ENCODE measurements at places on chromosomes 7 and 10.

DNA sequence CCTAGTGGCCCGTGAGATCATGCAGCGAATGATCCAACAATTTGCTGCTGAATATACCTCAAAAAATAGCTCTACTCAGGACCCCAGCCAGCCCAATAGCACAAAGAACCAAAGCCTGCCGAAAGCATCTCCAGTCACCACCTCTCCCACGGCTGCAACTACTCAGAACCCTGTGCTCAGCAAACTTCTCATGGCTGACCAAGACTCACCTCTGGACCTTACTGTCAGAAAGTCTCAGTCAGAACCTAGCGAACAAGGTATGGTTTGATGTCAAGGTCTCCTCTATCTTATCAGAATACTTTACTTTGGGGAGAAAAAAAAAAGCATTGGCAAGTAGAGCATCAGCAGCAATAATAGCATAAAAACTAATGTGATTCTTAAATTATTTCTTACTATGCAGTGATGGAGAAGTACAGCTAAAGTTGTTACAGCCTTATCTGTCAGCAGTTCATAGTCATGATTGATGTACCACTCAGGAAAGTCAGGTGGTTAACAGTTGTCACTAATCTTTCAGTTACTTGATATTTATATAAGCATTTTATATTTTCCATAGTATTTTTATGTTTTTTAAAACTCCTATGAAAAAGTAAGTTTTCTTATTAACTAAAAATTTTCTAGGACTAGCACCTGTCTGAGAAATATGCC, 117.1 kb downstream of the LCOR start:
- no peak for DNase-seq

DNA sequence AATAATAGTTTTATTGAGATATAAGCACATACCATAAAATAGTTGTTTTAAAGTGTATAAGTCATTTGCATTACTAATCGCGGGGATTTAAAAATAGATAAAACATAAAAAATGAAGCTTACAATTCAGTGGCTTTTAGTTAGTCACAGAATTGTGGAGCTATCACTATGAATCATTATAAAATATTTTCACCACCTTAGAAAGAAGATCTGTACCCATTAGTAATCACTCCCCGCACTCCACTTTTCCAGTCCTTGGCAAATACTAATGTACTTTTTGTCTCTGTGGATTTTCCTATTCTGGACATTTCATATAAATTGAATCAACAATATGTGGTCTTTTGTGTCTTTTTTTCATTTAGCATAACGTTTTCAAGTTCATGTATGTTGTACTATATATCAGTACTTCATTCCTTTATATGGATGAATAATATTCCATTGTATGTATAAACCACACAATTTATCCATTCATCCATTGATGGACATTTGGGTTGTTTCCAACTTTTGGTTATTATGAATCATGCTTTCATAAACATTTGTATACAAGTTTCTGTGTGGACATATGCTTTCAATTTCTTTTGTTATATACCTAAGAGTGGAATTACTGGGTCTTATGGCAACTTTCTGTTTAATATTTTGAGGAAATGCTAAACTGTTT, 162.5 kb downstream of the MAGI2 start:
- DNase-seq, result no peak

DNA sequence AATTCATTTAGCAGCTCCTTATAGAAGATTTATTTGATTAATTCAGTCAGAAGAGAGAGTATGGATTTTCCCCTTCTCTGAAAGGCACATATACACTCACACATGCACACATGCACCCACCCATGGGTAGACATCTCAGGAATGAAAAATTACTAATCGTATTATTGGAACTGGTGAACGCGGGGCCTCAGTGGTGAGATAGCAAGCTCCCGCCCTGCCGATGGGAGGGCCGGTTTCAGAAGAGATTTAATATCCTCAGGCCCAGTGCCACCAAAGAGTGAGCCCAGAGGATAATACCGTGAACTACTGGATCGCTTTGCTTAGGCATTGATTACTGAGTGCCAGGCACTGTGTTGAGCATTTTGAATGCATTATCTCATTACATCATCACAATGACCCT, 38.0 kb upstream of the EMX2 start:
- peak; percentile 33 for DNase-seq

DNA sequence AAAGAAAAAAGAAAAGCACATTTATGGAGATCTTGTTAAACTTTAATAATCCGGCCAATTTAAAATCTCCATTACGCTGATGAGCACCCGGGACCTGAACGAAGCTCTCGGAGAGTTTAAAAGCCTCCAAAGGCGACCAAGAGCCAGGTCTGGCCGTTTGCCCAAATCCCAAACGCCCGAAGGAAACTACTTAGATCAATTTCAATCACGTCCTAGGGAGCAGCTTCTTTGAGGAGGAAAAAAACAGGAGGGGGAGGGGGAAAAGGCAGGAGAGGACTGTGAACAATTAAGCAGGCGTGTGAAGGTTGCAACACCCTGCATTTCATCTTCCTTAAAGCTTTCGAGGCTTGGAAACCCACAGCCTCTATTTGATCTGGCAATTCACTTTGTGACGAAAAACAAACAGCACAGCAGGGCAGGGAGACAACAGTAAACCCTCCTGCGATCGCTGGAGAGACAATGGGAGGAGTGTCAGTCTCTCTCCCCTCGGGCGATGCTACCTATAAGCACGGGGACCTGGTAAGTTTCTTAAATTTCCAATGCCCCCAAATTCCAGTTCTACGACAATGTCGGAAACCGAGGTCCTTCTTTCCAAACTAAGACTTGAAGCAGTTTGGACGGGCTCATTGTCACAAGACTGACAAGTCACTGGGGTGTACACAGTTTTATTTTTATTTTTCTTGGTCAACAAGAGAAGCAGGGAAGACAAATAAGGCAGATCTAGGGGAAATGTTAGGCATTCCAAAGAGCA, 1.2 kb downstream of the KLF6 start:
- DNase-seq, result no peak

- DNase-seq, result no peak
These were observed 595.5 kb downstream of the REEP3 start for GRCh38 chr10:64116707-64117106.

GRCh38 chr7:47354071-47354470, 227.8 kb downstream of the TNS3 start:
- no peak for DNase-seq

- DNase-seq, result no peak
These were observed 122.6 kb downstream of the INHBA start for GRCh38 chr7:41579961-41580935.

- peak; percentile 75 for DNase-seq
These were observed at the start of gene LRRN3 for GRCh38 chr7:111090846-111091245. Gene LRRN3 (plus strand): TSS chr7:111091127. CDS start chr7:111122773, 31,646 bp downstream.

DNA sequence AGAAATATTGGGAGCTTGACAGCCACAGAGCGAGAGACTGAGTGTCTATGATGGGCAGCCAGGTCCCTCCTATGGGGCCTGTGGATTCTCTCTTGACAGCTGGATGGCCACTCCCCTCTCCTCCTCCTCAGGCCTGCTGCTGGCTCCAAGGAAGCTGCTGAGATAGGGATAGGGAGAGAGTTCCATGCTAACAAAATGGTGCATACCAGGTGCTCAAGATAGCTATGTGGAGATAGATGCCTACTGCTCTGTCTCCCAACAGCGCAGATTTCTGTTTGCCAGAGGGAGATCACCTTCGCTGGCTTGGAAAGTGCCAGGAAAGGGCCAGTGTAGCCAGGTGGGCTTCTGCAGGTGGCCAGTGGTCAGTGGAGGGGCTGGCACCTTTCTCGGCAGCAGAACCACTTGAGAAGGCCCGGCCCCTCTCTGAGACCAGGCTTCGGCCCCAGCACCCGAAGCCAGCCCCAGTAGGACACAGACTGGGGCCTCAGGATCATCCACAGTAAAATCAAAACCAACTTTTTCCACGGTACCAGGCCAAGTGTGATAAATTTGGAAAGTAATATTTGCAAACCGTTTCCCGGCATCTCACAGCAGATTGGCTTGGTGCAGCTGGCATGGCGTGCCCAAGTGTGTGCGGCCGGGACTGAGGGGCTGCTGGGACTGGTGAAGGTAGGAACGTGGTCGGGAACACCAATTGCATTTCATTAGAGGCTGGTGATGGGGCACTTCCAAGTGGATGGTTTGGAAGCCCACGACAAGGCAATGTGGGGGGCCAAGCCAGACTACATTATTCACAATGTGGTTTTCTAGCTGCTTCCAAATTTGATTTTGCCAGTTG, 139.6 kb downstream of the PTPN20 start:
- no peak for DNase-seq

- peak; percentile 78 for DNase-seq
These were observed 599.6 kb upstream of the GHITM start for GRCh38 chr10:83539528-83540308.

- no peak for DNase-seq
These were observed 6.2 kb upstream of the FRAT1 start for GRCh38 chr10:97312897-97313296.

DNA sequence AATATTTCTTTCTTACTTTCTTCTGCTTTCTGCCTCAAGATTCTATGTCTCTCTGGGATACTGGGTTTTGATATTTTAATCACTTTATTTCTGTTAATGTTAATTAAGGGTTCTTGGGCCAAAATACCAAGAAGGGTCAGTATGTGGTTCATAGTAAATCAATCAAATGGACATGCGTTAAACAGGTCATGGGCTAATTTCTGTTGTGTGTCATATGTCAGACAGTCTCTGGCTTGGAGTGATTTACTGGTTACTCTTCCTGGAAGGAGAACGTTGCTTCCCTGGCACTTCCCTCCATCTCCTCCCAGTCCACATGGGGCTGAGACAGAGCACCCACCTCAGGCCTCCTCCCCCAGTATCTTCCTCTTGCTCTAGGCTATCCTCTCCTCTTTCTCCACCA, 489.1 kb downstream of the SUGCT start:
- DNase-seq, result no peak

DNA sequence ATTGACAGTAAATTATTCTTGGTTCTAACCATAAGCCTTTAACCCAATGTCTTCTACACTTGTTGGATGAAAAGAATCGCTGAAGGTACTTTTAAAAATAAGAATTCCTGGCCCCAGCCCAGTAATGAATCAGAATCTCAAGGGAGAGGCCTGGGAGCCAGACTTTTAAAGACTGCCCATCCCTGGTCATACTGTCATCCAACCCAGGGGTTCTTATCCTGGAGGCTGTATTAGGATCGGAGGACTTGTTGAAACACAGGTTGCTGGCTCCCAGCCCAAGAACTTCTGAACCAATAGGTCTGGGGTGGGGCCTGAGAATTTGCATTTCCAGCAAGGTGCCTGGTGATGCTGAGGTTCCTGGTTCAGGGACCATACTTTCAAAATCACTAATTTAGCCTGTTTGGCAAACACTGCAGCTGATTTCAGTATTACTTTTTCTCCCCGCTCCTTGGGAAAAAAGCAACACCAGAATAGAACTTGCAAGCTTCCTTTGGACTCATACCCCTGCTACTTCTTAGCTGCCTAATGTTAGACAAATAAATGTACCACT, 79.5 kb upstream of the FAM133B start:
- no peak for DNase-seq

DNA sequence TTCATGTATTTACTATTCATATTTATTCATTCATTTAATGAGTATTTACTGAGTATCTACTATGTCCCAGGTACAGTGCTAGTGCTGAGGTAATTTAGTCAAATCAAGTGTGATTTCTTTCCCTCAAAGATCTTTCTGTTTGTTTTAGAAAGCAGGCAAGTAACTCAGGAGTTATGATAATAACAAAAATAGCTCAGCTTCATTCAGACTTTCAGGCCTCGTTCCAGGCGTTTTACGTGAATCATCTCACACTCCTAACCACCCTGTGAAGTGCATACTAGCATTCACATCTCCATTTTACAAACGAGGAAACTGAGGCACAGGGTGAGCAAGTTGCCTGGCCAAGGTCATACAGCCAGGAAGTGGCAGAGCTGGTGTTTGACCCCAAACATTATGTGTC, 468.7 kb upstream of the C7orf33 start:
- DNase-seq, result no peak

DNA sequence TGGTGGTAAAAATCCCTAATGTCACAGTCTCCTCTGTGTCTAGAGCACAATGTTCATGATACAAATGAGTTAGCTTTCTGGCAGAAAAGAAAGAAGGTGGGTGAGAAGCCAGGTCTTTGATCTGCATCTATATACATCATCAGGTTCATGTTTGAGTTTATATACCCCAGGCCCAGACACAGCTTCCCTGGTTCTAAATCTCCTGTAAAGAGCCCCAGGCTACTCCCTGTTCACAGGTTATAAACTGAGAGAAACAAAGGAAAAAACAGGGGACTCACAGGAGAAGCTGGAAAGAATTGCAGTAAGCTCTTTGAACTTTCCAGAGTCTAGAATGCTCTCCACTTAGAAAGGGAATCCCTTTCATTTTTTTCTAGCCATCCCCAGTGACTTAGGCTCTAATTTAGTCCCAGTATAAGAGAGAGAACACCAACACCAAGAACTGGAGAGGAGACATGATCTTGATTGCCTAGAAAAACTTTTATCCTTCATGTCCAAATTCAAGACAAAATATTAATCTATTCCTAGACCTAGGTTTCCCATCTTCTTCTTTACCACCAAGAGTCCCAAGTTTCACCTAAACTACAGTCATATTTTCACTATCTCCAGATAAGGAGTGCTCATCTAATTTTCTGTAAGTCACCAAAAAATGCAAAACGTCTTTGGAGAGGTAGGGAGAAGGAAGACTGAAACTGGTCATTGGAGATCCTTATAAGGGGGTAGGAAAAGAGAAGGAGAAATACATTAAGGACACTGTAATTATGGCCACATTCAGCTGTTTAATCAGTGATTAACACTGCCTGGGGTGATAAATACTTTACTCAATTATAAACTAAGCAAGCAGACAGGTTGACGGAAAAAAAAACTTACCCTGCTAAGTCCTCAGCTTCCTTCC, 469 bp downstream of the MSS51 start:
- no peak for DNase-seq

DNA sequence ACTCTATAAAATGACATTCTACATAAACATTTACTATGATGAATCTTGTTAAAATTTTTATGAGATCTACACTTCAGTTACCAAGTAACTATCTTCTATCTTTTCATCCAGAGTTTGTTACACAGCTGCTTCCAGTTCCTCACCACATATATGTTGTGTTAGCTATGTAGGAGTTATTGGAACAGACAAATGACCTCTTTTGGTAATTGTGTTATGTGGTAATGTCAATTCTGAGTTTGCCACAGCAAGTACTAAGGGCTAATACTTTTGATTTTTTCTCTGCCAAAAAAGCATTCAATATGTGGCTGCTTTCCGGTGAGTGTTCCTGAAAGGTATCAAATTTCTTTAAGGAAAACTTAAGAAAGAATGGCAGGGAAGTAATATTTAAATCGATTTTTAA, 573.9 kb upstream of the PCDH15 start:
- DNase-seq, result no peak

DNA sequence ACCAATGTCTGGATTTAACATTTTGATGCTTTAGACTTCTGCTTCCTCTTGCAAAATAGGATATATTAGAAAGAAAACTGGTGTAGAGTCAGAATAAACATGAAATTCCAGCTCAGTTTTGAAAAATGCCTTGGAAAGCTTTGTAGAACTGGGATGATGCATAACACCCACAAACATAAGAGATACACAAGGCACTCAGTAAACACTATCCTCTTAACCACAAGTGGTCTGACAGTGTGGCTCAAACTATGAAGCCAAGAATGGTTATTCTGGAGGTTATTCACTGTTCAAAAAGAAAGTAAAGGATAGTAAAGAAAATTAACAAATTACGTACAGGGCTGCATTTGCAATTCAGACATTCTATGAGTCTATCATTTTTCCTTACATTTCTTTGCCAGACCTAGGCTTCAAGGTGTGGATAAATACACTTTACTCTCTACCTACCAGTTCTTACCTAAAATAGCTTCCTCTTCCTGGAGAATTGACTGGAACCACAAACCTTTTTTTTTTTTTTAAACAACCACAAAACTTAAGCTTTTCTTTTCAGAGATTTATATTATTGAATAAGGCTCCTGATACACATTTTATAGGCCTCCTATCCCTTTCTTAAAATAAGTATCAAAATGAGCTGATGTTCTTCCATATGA, 9.0 kb upstream of the RSBN1L start:
- no peak for DNase-seq

Data from cardiac septum (tissue), 1 donor.